ENCODE measurements at places on chromosomes 3 and 15. TPM values are rescaled to one million over a fixed set of nuclear protein-coding genes. Genes with fewer than 3 reads are reported as not detected.

THRB gene
- total RNA-seq: under 0.01 TPM

DNA sequence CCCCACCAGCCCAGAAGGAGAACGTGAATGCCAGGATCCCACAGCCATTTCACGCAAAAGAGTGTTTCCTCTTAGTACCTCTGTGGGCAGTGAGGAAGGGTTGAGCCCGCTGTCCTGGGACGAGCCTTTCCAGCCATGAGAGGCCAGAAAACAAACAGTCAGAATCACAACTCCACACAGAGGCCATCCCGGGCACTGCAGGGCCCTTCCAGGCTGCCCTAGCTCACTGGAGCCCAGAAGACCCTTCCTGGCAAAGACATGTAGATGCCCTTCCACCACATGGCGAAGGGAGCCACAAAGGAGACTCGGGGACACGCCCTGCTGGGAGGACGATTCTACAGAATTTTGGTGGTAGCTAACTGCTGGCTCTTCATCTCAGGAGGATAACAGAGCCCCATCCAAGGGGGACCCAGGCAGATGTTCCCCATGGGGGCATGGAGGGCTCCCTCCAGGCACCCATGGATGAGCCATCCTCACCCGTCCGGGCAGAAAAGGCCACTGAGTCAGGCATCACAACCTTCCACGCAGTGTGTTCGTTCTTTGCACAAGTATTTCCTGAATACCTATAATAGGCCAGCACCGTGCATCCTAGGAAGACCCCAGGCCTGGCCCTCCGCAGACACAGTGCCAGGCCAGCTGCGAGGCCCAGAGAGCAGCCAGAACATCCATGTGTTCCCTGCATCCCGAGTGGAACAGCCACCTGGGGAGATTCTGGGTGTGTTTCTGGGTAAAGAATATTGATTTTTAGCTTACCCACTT lies 47.2 kb downstream of the SLC12A8 start:
- no peak overlapping the region for H3K4me3 ChIP-seq
- H3K36me3 ChIP-seq: no peaks in the 10 kb centered on the region
- H3K27me3 ChIP-seq: no peaks in the 10 kb centered on the region
- H3K4me1 ChIP-seq: peaks cover 20% of the 10 kb centered on the region
- no peak overlapping the region for H3K27ac ChIP-seq

LEKR1 gene
- total RNA-seq: 0.56 TPM

DNA sequence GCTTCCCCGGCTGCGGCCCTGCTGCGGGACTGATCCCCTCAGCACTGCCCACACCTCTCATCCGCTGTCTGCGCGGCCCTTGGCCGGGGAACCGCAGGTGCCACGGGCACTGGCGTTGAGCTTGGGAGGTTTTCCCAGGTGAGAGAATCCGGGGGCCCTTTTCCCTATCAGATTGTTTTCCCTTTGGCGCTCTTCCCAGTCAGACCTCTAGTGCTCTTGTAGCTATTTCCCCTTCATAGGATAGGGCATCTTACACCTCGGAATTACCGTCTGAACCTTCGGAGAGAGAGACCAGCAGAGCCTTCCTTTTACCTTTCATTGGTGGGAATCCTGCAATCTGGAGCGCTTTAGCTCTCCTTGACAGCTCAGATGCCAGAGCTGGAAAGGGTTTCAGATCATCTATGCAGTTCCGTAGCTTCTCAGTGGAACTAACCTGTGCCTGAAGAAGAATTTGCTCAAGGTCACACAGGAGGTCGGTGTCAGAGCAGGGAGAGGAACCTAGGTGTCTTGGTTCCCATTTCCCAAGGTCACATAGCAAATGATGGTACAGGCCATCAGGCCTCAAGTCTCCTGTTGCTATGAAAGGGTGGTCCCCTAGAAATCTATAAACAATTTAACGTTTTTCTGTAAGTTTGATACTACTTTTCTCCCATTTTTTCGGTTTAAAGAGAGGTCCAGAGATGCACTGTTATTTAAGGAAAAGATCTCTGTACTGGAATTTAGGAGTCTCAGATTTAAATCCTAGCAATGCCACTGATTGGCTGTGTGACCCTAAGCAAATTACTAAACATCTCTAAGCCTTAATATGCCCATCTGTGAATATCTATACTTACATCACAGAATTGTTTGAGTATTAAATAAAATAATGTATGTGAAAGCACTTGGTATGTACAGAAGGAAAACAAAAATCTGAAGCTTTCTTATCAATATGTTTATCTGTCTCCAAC lies 916 bp downstream of the IDH3A start:
- no peak for DNase-seq
- H3K4me3 ChIP-seq: peak overlapping the region; percentile 57
- H3K27ac ChIP-seq: peak overlapping the region; percentile 9
- peaks cover 1% of the 10 kb centered on the region for H3K36me3 ChIP-seq
- peaks cover 5% of the 10 kb centered on the region for H3K4me1 ChIP-seq

CFAP91 gene
- total RNA-seq: not detected

DNA sequence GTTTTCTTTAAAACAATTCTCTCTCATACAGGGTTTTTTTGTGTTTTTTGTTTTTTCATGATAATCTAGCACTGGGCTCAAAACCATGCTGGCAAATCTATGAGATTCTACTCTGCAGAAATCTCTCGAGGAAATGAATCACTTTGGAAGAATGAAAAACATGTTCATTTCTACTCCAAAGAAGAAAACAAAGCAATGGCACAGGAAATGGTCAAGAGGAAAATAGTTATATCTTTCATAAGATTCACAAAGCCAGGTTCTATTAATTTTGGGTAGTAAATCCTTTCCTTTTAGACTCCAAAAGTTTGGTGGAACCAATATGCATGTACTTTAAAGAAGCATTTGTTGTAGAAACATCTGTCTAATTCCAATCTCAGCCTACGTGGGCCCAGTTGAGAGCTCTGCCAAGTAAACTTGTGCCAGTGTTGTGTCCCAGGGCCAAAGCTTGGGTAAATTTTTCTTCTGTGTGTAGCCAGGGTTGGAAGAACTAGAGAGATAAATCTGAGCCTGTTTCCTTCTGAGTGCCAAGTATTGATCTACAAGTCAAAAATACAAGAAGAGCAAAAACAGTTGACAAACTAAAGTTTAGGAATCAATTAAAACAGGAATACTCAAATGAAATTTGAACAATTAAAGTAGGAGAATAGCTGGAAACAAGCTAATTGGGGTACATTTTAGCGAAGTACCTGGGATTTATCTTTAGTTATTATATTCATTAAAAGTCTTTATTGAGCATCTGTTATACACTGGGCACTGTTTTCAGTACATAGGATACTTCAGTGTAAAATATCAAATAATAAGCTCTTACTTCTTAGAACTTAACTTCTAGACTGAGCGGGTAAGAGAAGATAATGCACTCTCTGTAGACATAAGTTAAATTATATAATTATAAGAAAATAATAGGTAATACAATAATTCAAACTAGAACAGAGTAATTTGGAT lies 657.5 kb upstream of the NECTIN3 start:
- H3K27me3 ChIP-seq: no peaks in the 10 kb centered on the region
- H3K4me3 ChIP-seq: no peak overlapping the region
- peaks cover 12% of the 10 kb centered on the region for H3K4me1 ChIP-seq
- DNase-seq: peak; percentile 84
- peak overlapping the region; percentile 100 for H3K27ac ChIP-seq

FRMD5 gene
- 5.4 TPM for total RNA-seq

GRCh38 chr3:190359813-190360212 lies 28.1 kb upstream of the CLDN16 start:
- peaks cover 2% of the 10 kb centered on the region for H3K4me1 ChIP-seq
- no peak overlapping the region for H3K4me3 ChIP-seq
- no peaks in the 10 kb centered on the region for H3K27me3 ChIP-seq
- DNase-seq: no peak
- no peaks in the 10 kb centered on the region for H3K36me3 ChIP-seq

DNA sequence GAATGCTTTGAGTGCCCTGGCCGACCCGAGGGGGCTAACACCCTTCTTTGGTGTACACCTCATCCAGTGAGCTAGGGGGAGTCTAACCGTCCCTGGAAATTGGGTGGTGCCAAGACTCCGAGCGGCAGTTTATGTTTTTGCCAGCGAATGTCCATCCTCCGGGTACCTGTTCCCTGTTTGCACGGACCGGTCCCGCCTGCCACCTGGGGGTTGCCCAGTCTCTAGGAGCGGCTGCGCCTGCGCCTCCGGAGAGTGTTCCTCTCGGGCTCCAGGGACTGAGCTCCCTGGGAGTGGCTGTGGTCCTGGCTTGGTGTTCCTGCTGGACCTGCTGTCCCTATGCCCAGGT lies 913 bp upstream of the WNT7A start:
- no peaks in the 10 kb centered on the region for H3K4me1 ChIP-seq
- H3K4me3 ChIP-seq: no peak overlapping the region
- H3K27me3 ChIP-seq: peaks cover 40% of the 10 kb centered on the region
- no peak overlapping the region for H3K27ac ChIP-seq
- no peaks in the 10 kb centered on the region for H3K36me3 ChIP-seq

DNA sequence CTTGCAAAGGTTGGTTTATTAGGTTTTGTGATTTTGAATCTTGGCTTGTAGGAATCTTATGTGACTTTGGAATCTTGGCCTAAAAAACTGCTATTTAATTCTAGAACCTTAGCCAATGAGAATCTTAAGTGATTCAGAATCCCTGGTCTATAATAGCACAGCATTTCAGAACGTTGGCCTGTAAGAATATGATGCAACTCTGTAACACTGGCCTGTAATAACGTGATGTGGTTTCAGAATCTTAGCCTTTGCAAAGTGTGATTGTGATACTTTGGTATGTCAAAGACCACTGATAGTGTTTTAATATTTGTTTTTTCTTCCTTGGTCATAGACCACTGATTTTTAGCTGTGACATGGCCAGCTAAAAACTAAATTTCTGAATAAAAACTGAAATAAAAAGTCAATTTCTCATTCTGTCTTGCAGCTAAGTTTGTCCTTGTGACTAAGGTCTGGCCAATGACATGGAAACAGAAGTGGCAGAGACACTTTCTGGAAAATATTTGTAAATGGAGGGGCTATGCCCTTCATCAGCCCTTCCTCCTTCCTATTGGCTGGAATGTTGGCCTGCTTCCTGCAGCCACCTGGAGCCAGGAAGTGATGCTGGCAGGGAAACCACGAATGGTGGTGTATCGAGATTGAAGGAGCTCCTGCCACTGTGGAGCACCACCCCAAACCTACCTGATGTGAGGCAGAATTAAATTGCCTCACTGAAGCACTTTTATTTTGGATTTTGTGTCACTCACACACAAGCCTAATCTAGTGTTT lies 42.3 kb upstream of the CORO2B start:
- no peaks in the 10 kb centered on the region for H3K36me3 ChIP-seq
- H3K27me3 ChIP-seq: no peaks in the 10 kb centered on the region

- no peak overlapping the region for H3K4me3 ChIP-seq
- peaks cover 5% of the 10 kb centered on the region for H3K4me1 ChIP-seq
- DNase-seq: peak; percentile 72
- H3K27me3 ChIP-seq: peaks cover 7% of the 10 kb centered on the region
- no peak overlapping the region for H3K27ac ChIP-seq
- H3K36me3 ChIP-seq: no peaks in the 10 kb centered on the region
Observed at GRCh38 chr3:194091141-194091540, 44.8 kb upstream of the HES1 start.

CDHR4 gene
- not detected for total RNA-seq

GRCh38 chr3:133124511-133124910 lies 86.3 kb downstream of the TMEM108 start:
- no peaks in the 10 kb centered on the region for H3K36me3 ChIP-seq
- no peak for DNase-seq
- no peaks in the 10 kb centered on the region for H3K4me1 ChIP-seq
- H3K27ac ChIP-seq: no peak overlapping the region
- no peak overlapping the region for H3K4me3 ChIP-seq
- no peaks in the 10 kb centered on the region for H3K27me3 ChIP-seq

GRCh38 chr15:90915808-90916440 lies 12.8 kb downstream of the MAN2A2 start:
- peak; percentile 75 for DNase-seq
- H3K27me3 ChIP-seq: no peaks in the 10 kb centered on the region
- H3K4me3 ChIP-seq: no peak overlapping the region
- H3K27ac ChIP-seq: 0 out of 2 replicates have a peak overlapping the region, but pooled peaks have one; percentile 5

DZIP3 gene
- 11.7 TPM for total RNA-seq

GRCh38 chr15:72203507-72203837 lies 5.9 kb upstream of the GRAMD2A start:
- H3K36me3 ChIP-seq: peaks cover 93% of the 10 kb centered on the region
- peaks cover 2% of the 10 kb centered on the region for H3K4me1 ChIP-seq
- no peak overlapping the region for H3K4me3 ChIP-seq

DNA sequence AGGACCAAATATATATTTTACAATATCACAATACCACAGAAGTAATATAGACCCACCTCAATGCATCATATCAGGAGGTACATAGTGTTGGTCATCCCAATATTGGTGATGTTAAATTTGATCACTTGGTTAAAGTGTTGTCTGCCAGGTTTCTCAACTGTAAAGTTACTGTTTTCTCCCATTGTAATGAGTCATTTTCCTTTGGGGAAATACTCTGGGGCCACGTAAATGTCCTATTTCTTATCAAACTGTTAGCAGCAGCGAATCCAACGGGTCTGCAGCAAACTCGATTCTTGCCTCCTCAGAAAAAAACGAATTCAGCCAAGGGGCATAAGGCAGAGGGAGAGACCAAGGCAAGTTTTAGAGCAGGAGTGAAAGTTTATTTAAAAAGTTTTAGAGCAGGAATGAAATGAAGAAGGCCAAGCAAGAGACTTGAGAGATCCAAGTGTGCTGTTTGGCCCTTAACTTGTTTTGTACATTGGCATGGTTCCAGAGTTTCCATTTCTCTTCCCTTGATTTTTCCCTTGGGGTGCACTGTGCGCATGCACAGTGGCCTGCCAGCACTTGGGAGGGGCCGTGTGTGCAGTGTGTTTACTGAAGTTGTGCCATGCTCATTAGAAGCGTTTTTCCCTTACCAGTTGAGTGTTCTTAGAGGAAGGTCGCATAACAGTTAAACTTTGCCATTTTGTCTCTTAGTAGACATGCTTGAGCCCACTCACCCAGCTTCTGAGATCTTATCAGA lies 512.5 kb downstream of the AGBL1 start:
- DNase-seq: no peak
- no peaks in the 10 kb centered on the region for H3K27me3 ChIP-seq
- H3K27ac ChIP-seq: no peak overlapping the region
- no peaks in the 10 kb centered on the region for H3K36me3 ChIP-seq

DNA sequence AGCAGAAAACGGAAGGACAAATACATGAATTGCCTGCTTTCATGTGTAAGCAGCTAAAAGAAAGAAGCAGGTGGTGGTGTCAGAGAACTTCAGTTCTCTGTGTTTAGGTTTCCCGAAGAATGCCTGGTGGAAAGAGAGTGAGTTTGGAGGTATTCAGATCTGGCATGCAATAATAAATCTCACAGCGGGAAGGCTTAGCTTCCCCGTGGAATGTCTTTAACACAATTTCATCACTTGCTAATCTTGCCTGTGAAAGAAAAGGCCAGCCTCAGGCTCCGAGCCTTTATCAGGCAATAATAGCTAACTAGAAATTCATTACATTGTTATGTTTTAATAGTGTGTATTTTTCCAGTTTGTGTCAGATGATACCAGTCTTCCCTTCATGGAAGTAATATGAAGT lies 220.3 kb downstream of the PDZRN3 start:
- H3K4me1 ChIP-seq: peaks cover 26% of the 10 kb centered on the region
- no peaks in the 10 kb centered on the region for H3K27me3 ChIP-seq
- H3K4me3 ChIP-seq: no peak overlapping the region
- DNase-seq: no peak
- peaks cover 8% of the 10 kb centered on the region for H3K36me3 ChIP-seq

GRCh38 chr3:4696266-4696665 lies 203.1 kb downstream of the ITPR1 start:
- H3K27me3 ChIP-seq: no peaks in the 10 kb centered on the region
- no peak for DNase-seq
- H3K27ac ChIP-seq: no peak overlapping the region
- no peak overlapping the region for H3K4me3 ChIP-seq
- H3K36me3 ChIP-seq: no peaks in the 10 kb centered on the region

ERC2 gene
- total RNA-seq: 0.18 TPM

- no peak overlapping the region for H3K4me3 ChIP-seq
- H3K36me3 ChIP-seq: no peaks in the 10 kb centered on the region
- no peak overlapping the region for H3K27ac ChIP-seq
Observed at GRCh38 chr15:71628988-71629770, 181.2 kb upstream of the NR2E3 start.

Measured in IMR-90 (cell line).